ENCODE measurements at places on chromosomes 12 and 14.

DNA sequence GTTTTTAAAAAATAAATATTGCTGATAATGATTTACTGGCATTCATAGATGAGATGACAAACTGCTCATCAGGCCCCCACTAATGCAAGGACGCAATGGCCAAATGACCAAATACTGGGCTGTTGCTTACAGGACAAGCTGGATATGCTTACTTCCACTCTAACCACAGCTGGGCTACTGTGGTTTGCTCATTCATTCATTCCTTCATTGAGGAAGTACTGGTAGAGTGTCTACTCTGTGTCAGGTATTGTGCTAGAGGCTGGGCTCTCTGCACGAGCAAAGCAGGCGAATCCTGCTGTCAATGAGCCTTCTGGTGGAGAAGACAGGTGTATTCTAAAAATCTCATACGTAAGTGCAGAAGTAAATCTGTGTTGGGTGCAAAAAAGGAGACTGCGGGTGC, 113.3 kb upstream of the SLC38A2 start:
- DNase-seq: no peak

GRCh38 chr12:79406993-79407392, 283.8 kb downstream of the PAWR start:
- no peak for DNase-seq

DNA sequence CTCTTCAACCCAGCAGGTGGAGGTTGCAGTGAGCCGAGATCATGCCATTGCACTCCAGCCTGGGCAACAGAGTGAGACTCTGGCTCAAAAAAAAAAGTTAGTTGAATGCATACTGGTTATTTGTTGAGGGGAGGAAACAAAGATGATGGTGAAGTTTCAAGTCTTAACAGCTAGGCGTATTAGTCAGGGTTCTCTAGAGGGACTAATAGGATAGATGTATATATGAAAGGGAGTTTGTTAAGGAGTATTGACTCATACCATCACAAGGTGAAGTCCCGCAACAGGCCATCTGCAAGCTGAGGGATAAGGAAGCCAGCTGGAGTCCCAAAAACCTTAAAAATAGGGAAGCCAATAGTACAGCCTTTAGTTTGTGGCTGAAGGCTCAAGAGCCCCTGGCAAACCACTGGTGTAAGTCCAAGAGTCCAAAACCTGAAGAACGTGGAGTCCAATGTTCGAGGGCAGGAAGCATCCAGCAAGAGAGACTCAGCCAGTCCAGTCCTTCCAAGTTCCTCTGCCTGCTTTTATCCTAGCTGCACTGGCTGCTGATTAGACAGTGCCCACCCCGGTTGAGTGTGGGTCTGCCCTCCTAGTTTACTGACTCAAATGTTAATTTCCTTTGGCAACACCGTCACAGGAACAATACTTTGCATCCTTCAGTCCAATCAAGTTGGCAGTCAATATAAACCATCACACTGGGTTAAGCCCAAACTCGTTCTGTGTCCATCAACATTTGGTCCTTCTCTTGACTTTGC, 26.1 kb upstream of the PKP2 start:
- no peak for DNase-seq

DNA sequence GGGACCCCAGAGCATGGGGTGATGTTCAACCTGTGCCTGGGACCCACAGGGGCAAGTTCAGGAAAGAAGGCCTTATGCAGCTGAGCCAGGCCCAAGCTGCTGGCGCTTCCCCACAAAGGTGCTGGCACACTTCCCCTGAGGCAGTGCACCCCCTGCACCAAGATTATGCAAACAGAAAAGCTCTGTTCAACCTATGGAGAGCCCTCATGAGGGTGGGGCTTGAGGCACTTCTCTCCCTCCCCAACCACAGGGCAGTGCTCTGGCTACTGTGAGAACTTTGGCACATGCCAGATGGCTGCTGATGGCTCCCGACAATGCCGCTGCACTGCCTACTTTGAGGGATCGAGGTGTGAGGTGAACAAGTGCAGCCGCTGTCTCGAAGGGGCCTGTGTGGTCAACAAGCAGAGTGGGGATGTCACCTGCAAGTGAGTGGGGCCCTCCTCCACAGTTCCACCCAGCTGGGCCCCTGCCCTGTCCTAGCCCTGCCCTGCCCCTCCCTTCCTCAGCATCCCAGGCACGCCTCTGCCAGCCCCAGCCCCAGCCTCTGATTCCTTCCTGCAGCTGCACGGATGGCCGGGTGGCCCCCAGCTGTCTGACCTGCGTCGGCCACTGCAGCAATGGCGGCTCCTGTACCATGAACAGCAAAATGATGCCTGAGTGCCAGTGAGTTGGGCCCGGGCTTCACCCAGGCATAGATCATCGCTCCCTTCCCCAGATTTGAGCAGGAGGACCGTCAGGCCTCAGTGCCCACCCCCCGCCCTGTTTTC, 5.5 kb upstream of the NXPH4 start:
- DNase-seq: no peak

- peak; percentile 3 for DNase-seq
Observed at GRCh38 chr12:54890339-54890738, 36.0 kb downstream of the MUCL1 start.

GRCh38 chr14:66503532-66503931, 4.4 kb upstream of the GPHN start:
- DNase-seq: no peak

DNA sequence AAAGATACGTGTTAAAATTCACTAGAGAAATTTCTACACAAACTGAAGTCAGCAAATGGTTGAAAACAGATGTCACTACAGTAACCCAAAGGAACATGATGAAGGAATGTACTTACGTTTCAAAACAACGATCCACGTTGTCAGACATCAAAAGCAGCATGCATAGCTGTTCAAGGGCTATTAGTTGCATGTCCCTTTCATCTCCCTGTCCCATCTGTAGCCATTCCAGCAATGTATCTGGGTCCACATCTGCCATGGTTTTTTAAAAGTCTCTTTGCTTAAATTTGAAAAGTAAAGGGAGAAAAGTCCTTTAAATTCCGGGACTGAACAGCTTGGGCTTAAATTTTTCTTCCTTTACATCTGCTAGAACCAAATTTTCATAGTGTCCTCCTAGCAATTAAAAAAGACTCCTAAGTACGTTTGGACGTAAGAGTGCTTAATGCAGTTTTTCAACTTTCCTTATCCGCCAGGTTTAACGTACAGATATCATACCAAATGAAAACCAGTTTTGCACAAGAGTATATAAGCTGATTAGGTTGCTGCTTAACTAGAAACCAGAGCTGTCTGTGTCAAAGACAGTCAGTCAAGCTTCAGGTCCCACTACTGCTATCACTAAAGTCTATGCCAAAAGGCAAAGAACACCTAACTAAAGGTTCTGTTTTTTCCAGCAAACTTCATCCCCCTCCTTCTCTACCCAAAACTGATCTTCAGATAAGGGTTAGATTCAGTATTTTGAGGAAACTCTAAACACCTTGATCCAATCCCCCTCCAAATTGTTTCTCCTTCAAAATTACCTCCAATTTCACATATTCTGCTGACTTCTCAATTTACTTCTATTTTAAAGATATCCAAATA, 1.7 kb downstream of the HECTD1 start:
- peak; percentile 25 for DNase-seq

- DNase-seq: no peak
Observed at GRCh38 chr14:40218282-40218941, 786.2 kb upstream of the FBXO33 start.

DNA sequence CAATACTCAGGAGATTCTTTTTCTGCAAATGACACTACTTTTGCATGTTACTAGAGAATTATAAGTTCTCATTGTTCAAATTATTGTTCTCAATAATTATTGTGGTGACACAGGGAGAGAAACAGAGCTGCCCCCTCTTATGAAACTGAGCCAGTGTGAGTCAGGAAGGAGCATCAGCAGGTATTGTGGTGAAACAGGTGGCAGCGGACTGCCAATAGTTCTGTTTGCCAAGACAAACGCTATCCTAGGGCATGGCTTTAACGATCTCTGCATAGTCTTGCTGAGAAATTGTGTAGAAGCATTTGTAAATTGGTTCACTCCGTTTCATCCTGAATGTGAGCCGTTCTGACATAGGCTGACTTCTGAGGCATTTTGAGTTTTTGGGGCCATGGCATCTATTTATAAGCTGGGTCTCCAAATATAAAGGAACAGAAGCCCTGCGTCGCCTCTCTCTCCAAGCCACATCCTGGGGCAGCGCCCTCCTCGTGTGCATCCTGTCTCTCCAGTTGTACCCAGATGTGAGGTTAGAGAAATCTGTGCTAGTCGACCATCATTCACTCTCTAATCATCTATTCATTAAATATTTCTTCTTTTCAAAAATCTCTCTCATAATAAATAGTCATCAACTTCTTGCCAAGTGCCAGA, 15.8 kb upstream of the PPP4R4 start:
- DNase-seq: no peak

Data from pons (tissue), 1 donor.